ENCODE measurements at places on chromosomes 5 and 9.
A peak's percentile ranks its signal among the peaks of the same experiment; 100 is the strongest.

DNA sequence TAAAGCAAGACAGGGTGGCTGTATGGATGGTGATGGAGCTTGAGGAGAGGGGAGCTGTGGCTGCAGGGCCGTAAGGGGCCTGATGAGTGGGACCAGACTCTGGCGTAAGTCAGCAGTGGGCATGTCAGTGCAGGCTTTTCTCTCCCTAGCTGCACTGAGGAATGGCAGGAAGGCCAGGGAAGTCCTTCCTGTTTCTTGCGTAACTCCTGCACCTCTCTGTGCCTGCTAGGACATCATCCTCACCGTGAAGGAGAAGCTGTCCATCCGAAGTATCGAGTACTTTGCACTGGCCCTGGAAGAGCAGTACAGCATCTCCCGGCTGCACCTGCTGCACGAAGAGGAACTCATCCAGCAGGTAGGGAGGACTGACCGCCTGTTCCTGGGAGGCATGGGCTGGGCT, 24.1 kb upstream of the TRMT10B start:
- DNase-seq = no peak

GRCh38 chr9:130779153-130779855, 55.8 kb upstream of the ABL1 start:
- no peak for DNase-seq

GRCh38 chr9:135757356-135757755, 55.4 kb downstream of the KCNT1 start:
- no peak for DNase-seq

- DNase-seq = no peak
These were observed 28.9 kb upstream of the GLIS3 start for GRCh38 chr9:4328723-4329122.

DNA sequence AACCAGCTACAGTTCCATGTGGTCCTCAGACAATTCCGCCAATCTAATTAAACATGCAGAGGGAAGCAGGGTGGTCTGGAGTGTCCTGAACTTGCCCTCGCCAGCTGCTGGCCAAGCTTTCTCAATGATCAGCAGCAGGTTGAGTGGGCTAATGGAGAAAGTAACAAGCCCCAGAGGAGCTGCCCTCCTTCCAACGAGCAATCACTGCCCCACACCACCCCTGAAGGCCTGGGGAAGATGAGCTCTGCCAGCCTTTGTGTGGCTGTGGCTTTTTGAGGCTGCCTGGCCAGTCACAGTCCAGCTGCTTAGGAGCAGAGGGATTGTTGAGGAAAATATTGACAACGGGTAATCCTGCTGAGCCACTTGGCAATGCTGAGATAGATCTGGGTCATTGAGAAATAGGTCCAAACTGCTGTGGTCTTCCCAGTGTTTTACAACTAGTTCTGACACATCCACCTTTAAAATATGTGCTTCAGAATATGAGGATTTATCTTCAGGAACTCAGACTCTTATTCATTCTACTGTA, 107.3 kb downstream of the CD180 start:
- no peak for DNase-seq

DNA sequence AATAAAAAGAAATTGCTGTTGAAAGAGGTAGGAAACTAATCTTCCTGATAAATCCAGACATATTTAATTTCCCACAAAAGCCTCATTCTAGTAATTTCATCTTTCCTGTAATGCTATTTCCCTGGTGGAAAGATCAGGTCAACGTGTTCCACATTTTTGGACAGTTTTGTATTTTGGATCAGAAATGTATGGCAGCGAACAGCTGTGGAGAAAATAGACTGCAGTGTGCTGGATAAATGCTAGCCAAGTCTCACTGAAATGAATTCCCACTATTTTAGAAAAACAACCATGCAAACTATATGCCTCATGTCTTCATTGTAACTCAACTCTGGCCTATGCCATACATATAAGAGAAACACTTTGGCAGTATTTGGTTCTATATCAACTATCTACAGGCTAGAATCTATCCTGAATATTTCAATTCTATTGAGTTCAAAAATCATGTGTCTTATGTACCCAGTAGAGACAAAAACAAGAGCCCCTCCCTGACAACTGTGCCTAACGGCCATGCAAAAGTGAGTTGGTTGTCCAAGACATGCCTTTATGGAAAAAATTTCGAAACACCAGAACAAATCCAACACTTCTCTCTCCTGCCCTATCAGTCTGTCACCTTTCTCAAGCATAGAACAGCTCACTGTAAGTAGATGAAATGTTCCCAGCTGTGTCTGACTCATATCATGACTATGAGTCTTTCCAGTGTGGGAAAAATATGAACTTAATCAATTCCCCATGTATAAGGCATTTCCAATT, 191.3 kb upstream of the NREP start:
- no peak for DNase-seq

- no peak for DNase-seq
These were observed 174.6 kb upstream of the ZNF608 start for GRCh38 chr5:124920909-124921666.

DNA sequence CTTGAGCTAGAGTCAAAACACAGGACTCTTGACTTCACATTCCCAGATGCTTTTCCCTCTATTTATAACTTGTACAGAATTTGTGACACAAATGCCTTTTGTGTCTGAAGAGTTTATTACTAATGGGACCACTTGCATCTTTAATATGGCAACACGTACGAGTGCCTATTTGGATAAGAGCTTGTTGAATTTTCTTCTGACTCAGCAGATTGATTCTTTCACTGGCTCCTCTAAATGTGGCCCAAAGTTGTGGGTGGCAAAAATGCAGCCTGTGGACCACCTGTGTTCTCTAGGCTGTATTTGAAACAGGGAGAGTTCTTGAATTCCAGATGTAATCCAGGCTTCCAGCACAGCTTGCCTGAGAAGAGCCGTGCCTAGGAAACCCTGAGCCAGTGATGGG, 34.1 kb upstream of the ERCC6L2 start:
- no peak for DNase-seq

GRCh38 chr5:78890667-78891379, 94.3 kb downstream of the ARSB start:
- no peak for DNase-seq

GRCh38 chr9:112112519-112112918, 62.6 kb downstream of the SUSD1 start:
- DNase-seq = no peak

GRCh38 chr5:159051421-159052282, 48.1 kb downstream of the EBF1 start:
- peak; percentile 28 for DNase-seq

- no peak for DNase-seq
These were observed 11.1 kb downstream of the UNC13B start for GRCh38 chr9:35172878-35173277.

DNA sequence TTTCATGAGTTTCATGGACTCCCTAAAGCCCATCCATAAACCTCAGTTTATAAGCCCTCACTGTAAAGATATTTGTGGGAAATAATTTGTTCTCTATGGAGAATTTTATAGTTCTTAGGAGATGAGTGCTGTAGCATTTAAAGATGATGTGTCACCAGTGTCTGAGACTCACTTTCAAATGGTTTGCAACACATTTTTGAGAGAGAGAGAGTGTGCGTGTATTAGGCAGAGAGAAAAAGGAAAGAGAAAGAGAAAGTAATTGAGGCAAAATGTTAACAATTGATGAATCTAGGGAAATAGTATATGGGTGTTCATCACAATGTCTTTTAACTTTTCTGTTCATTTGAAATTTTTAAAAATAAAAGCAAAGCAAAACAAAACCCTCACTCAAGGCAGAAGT, 479.0 kb downstream of the ZSWIM6 start:
- no peak for DNase-seq

- no peak for DNase-seq
These were observed 24.7 kb downstream of the DAP start for GRCh38 chr5:10736354-10736753.

DNA sequence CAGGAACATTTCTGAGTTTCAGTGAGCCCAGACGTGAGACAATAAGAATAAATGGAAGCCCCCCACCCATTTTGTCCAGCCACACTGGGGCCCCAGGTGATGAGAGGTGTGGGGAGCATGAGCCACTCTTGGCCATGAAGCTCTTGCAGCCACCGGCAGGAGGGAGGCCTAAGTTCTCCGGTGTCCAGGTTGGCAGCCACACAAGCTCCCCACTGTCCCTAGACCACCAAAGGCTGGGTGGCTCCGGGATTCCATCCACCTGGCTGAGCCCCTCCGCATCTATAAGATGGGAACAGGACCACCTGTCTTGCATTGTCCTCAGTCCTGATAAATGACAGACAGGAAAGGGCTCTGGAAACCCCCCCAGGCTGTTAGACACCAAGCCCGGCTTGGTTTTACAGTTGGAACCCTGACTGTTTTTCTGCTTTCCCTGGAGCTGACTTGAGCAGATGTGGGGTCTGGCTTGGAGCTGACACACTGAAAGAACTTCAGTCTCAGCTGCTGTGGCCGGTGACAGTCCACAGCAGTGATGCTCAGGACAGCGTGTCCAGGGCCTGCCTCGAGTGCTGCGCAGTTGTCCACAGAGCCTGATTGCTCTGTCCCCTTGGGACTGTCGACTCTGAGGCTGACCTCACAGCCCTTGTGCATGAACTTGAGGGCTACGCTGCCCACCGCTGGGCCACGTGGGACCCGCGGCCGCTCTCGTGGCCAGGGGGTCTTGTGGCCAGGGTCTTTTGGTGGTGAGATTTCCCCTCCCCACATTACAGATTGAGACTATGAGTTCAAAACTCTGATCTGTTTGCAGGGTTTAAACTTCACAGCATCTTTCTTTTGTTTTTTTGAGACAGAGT, 74.8 kb downstream of the PSMB7 start:
- DNase-seq = no peak

GRCh38 chr5:113166261-113166660, 189.7 kb downstream of the DCP2 start:
- DNase-seq = no peak

- DNase-seq = no peak
These were observed 156.3 kb upstream of the FST start for GRCh38 chr5:53323943-53324642.

- DNase-seq = no peak
These were observed 86.1 kb downstream of the FGF18 start for GRCh38 chr5:171505473-171506043.

DNA sequence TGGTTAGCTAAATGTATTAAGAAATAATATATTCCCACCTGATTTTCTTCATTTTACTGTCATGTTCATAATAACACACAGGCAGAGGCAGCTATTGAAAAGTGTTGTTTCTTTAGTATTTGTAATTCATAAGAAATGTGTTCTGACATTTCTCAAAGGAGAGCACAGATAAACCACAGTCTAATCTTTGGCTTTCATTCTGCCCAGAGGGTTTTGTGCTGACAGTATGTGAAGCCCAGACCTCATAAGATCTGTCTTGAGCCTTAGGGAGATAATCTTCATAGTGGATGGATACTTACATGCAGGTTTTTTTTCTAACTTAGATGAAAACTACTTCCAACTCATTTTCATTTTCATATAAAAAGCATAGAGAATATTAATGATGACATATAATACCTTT, 206.1 kb downstream of the CHSY3 start:
- no peak for DNase-seq

- DNase-seq = no peak
These were observed 4.2 kb downstream of the FAM193B start for GRCh38 chr5:177550122-177550521.

DNA sequence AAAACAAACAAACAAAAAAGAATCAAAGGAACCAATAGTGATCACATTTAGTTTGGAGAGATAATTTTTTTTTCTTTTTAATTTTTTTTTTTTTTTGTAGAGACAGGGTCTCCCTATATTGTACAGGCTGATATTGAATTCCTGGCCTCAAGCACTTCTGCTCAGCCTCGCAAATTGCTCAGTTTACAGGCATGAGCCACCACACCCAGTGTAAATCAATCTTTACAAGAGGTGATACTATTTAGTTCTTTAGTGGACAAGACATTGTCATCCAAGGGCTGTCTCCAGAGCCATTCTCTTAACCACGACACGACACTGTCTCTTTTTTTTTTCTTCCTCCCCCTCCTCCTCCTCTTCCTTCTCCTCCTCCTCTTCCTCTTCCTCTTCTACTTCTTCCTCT, 29.6 kb downstream of the ERAP2 start:
- no peak for DNase-seq

DNA sequence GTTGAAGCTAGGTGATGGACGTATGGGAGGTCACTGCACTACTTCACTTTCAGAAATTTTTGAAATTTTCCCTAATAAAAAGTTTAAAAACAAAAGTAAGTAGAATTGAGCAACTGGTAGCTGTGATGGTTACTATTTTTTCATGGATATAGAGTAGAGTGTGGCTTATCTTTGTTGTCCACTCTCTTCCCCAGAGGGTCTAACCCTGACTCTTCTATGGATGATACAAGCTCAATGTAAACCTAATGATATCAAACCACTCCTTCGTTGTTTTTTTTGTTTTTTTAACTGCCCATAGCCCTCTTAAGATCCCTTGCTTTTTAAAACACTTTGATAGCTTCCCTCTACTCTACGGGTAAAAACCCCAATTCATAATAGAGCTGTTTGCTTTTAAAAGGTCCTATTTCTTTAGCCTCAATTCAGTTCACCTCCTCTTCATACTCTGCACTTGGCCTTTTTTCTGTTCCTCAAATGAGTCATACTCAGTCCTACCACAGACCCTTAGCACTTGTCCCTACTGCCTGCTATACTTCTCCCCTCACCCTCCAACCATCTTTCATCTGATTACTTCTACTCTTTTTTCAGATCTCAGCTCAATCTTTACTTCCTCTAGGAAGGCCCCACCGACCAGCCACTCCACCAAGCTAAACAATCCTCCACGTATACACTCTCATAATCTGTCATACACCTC, 2.6 kb downstream of the HDAC3 start:
- DNase-seq = no peak

GRCh38 chr5:93150311-93151012, 430.6 kb downstream of the NR2F1-AS1 start:
- DNase-seq = no peak

- no peak for DNase-seq
These were observed 4.4 kb upstream of the BHMT start for GRCh38 chr5:79107020-79107796.

DNA sequence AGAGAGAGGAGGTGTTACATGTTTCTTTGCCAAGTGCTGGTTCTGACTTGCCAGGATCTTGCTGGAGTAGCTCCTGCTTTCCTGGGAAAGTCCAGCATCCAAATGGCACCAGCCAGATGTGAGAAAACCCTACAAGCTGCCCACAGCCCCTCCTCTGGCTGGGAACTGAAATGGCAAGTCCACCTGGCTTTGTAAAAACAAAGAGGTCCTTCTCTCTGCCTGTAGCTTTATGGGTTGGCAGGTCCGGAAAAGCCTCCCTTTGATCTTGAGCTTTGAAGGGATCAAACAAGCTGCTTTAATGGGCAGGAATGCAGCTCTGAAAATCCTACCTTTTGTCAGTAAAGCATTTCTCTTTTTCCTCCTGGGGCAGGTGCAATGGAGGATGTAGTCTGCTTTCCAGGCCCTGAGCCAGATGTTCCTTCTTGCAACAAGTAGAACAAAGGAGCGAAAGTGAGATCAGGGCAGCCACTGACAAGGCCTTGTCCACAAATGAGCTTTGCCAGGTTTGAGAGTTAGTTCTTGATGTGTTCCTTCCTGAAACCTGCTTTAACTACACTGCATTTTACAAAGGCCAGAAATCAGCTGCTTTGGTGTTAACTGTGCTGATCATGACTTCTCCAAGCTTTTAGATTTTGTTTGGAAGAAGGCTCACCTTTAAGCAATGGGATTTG, 456.7 kb downstream of the ZNF608 start:
- no peak for DNase-seq

GRCh38 chr5:54742417-54742891, 224.9 kb downstream of the SNX18 start:
- no peak for DNase-seq

- no peak for DNase-seq
These were observed 11.0 kb upstream of the PCDHB15 start for GRCh38 chr5:141234109-141234667.

All from progenitor cell of endocrine pancreas (in vitro differentiated cells).